ENCODE measurements at places on chromosomes 16 and 17.

DNA sequence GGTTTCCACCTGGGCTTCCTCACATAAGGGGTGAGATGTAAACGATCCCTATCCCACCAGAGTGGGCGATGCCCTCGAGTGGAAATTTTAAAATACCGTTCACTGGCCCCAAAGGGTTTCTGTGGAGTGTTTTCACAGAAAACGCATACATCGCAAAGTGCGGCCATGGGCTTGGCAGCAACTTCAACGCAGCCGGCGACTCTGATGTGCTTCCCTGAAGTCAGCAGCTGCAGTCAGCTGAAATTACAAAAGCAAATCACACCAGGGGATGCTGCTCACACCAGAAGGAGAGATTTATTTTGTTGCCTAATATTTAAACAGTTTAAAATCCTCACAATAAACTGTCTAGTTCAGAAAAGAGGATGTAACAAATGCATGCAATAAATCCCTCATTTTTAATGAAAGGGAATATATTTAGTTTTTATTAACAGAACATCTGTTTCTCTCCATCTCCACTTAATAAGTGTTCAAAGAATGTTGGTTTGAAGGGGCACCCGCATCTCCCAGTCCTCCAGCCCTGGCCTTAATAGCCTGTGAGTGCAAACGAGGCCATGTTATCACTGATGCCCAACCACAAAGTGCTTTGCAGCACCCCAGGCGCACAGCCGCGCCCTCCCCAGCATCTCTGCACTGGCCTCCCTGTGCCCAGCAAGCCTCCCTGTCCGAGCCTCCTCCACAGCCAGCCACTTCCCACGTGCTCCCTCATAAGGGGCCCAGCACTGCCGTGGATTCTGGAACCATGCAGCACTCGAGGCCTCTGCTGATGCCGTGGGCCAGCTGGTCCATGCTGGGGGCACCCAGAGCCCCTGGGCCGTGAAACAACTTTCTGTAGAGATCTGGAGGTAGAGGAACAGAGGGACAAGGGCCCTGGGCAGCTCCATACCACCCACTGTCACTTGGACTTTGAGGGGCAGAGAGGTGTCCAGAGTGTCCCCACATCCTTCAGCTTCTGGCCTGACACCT is 17.3 kb upstream of the XYLT2 start:
- no peak for DNase-seq

DNA sequence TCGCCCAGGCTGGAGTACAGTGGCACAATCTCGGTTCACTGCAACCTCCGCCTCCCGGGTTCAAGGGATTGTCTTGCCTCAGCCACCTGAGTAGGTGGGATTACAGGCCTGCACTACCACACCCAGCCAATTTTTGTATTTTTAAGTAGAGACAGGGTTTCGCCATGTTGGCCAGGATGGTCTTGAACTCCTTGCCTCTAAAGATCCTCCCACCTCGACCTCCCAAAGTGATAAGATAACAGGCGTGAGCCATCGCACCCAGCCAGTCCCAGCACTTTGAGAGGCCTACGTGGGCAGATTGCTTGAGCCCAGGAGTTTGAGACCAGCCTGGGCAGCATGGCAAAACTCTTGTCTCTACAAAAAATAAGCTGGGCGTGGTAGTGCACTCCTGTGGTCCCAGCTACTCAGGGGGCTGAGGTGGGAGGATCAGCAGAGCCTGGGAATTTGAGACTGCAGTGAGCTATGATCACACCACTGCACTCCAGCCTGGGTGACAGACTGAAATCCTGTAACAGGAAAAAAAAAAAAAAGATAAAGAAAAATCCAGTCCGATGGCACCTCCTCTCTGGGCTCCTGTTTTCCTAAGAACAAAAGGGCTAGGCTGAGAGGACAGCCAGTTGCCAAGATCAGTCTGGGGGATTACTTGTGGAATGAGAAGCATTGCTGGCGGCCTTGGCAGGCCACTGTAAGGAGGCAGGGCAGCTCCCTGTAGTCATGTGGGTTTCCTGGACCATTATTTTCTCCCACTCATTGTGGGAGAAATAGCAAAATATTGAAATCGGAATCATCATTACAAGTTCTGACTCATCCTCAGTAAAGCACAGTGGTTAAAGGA is 3.0 kb upstream of the PIPOX start:
- DNase-seq, result no peak

DNA sequence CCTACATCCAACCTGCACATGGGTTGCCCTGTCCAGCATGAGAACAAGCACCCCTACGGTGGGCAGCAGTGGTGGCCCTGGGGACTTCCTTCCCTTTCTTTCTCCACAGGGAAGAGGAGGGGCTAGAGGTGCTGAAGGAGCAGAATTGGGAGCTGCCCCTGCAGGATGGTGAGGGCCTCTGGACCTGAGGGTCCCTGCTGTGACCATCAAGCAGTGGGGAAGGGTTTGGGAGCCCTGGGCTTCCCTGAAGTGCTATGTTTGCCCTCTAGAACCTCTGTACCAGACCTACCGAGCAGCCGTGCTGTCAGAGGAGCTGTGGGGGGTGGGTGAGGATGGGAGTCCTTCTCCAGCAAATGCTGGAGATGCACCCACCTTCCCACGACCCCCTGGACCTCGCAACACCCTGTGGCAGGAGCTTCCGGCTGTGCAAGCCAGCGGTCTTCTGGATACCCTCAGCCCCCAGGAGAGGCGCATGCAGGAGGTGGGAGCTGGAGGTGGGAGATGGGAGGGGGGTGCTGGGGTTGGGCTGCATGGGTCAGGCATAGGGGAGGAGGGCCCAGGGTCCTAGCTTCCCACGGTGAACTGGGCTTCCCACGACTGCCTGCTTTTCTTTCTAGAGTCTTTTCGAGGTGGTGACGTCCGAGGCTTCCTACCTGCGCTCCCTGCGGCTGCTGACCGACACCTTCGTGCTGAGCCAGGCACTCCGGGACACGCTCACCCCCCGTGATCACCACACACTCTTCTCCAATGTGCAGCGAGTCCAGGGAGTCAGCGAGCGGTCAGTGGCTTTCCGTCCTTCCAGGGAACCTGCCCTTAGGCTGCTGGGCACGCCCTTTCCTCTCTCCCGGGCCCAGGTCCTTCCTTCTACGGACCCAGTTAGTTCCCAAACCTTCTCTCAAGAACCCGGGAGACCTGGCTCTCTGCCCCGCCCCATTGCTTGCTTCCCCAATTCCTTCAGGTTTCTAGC is 5.0 kb downstream of the ARHGEF15 start:
- DNase-seq, result no peak

DNA sequence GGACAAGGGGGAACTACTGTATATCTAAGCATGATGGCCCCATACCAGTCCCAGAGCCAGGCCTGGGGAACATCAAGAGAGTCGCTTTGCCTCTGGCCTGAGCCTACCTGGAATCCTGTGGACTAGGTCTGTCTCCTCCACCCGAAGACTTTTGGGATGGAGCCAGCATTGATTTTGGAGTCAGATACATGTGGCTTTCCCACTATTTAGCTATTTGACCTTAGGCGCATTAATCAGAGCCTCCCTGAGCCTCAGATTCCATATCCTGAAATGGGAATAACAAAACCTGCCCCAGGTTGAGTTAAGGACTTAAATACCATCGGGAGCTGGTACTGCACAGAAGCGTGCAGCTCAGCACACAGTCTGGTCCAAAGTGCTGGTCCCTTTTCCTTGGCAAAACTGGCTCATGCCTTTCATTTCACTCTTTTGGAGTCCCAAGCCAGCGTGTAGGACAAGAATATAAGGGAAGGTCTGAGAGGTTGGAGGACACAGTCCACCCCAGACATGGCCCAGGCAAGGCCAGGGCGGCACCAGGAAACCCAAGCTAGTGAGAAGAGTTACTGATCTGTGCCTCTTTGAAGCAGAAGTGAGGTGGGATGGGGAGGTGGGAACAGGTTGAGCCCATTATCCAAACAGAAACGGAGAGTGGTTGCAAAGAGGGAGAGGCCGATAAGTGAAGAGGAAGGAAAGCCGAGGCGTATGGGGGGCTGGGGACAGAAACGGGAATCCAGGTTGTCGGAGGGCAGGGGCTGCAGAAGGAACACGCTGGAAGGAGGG is 986 bp downstream of the FA2H start:
- no peak for DNase-seq

- no peak for DNase-seq
These were observed 202.8 kb upstream of the FOXF1 start for GRCh38 chr16:86307514-86307903.
